Upper lobe of left lung (tissue), 6 donors: ENCODE measurements at places on chromosomes 1 and 21. TPM values are rescaled to one million over a fixed set of nuclear protein-coding genes. Genes with fewer than 3 reads are reported as not detected.

Gene TNFRSF14
- 154 TPM for total RNA-seq

Gene EDN2
- total RNA-seq: 0.77 TPM

Gene FAM110D
- total RNA-seq: 4.1 TPM

Gene PROK1
- total RNA-seq: not detected

Gene ZNF697
- 4.4 TPM for total RNA-seq

Gene CATSPERE
- total RNA-seq: 1.0 TPM

Gene ATAD3A
- 31.9 TPM for total RNA-seq

Gene TTC22
- total RNA-seq: 15.7 TPM

Gene WDR64
- not detected for total RNA-seq

Gene SERTAD4
- total RNA-seq: 2.2 TPM

Gene XCL2
- total RNA-seq: not detected

Gene HMCN1
- total RNA-seq: 26.0 TPM

Gene SNIP1
- 16.5 TPM for total RNA-seq

Gene LCE2A
- total RNA-seq: not detected

Gene CACNA1S
- total RNA-seq: 0.03 TPM

Gene PRRX1
- 9.6 TPM for total RNA-seq

Gene S100A12
- total RNA-seq: 48.6 TPM

Gene CFHR1
- not detected for total RNA-seq

Gene RHEX
- total RNA-seq: 1.4 TPM

Gene IL24
- not detected for total RNA-seq

Gene TOR1AIP2
- total RNA-seq: 145 TPM

Gene ST6GALNAC3
- total RNA-seq: 5.8 TPM

Gene LENEP
- 0.57 TPM for total RNA-seq

Gene HENMT1
- total RNA-seq: 6.9 TPM

Gene ACTN2
- total RNA-seq: 1.4 TPM

Gene CLDN17
- total RNA-seq: not detected

Gene GUCA2A
- total RNA-seq: not detected

Gene OLIG2
- not detected for total RNA-seq

Gene ARHGEF16
- total RNA-seq: 13.8 TPM

Gene DCST1
- not detected for total RNA-seq

Gene LGR6
- 5.2 TPM for total RNA-seq

Gene OLFML2B
- total RNA-seq: 12.8 TPM

Gene KRTAP12-2
- not detected for total RNA-seq

Gene GLIS1
- 0.26 TPM for total RNA-seq

Gene LRIF1
- 10.5 TPM for total RNA-seq

Gene C1orf94
- total RNA-seq: not detected

Gene NCF2
- total RNA-seq: 97.0 TPM

Gene ZNF678
- 11.7 TPM for total RNA-seq

Gene CASZ1
- 112 TPM for total RNA-seq

Gene TMEM240
- total RNA-seq: 2.4 TPM

Gene ZBTB7B
- 77.5 TPM for total RNA-seq

Gene ATP6V1G3
- total RNA-seq: not detected

Gene KIAA0040
- total RNA-seq: 23.0 TPM
